ENCODE measurements at places on chromosomes 7 and 10.
A peak's percentile ranks its signal among the peaks of the same experiment; 100 is the strongest.

- DNase-seq, result no peak
Observed at GRCh38 chr7:7207876-7208275, 25.5 kb downstream of the C1GALT1 start.

- no peak for DNase-seq
Observed at GRCh38 chr7:128932862-128933179, 4.9 kb upstream of the IRF5 start.

GRCh38 chr10:21521751-21522533, 3.5 kb downstream of the SKIDA1 start:
- DNase-seq, result peak; percentile 50

GRCh38 chr7:2553831-2554581, 1.3 kb downstream of the BRAT1 start:
- DNase-seq, result peak; percentile 27

DNA sequence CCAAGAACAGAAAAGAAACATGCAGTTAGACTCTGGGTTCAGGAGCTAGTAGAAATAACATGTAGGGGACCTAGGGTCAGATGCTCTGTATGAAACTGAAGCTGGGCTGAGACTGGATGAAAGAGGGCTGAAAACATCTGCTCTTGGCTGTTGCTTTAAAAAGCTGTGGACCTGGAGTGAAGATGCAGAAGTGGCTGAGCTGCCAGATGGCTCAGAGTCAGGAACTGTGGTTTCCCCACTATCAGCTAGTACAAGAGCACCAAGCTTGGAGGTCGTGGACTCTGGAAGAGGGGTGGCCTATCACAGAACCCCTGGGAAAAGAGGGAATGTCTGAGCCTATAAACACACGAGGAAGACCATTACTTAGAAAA, 5.9 kb downstream of the ADK start:
- peak; percentile 8 for DNase-seq

- DNase-seq, result peak; percentile 23
Observed at GRCh38 chr7:66146701-66147100, 32.1 kb downstream of the CRCP start.

DNA sequence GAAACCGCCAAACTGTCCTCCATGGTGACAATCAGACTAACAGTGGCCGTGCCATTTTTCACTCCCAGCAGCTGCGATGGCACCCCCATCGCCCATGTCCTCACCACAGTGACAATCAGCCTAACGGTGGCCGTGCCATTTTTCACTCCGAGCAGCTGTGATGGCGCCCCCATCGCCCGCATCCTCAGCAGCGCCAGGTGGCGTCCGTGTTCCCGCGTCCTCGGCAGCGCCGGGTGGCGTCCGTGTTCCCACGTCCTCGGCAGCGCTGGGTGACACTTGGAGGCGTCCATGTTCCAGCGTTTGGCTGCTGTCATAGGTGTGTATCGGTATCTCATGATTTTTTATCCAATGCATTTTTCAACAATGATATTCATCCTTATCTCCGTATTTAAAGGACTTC, 267.3 kb downstream of the PTPRN2 start:
- no peak for DNase-seq

- no peak for DNase-seq
Observed at GRCh38 chr10:55183993-55184392, 383.0 kb upstream of the PCDH15 start.

- peak; percentile 73 for DNase-seq
Observed at GRCh38 chr7:11831156-11831735, 752 bp downstream of the THSD7A start.
